ENCODE measurements at places on chromosomes 13 and 19.

DNA sequence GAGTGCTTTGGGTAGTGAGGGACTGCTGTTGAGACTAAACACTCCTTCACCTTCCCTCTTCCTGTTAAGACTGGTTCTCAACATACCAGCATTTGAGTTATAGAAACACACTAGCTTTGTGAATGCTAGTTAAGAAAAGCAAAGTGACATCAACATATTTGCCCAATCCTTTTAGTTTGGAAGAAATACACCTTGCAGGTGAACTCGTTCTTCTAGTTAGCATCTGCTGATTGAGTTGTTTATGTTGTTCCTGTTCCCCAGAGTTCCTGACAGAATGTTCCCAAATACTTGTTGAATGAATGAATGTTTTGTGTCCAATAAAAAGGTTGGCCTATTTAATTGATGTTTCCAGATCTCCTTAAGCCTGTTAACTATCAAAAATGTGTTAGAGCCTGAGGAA lies 7.1 kb downstream of the LMO7 start:
- no peak for DNase-seq

DNA sequence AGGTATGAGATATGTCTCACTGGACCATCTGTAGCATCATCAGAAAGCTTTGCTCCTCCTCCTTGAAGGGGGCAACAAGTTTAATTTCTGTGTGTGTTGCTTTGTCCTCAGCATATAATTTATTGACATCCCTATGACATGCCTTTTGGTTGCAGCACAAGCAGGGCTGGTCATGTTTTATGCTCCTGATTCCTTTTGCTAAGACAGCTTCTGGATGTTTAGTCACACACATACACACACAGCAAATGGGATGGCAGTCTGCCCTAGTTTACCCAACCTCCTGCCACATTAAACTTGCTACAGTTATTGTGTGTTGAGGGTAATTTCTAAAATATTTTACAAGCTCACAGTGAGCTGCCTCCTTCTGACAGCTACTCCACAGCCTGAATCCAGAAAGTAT lies 217.9 kb upstream of the RXFP2 start:
- DNase-seq = no peak

GRCh38 chr13:105202354-105202753 lies 1333.1 kb downstream of the EFNB2 start:
- no peak for DNase-seq

- DNase-seq = no peak
These were observed 148.4 kb downstream of the KLF12 start for GRCh38 chr13:73985783-73986182.

DNA sequence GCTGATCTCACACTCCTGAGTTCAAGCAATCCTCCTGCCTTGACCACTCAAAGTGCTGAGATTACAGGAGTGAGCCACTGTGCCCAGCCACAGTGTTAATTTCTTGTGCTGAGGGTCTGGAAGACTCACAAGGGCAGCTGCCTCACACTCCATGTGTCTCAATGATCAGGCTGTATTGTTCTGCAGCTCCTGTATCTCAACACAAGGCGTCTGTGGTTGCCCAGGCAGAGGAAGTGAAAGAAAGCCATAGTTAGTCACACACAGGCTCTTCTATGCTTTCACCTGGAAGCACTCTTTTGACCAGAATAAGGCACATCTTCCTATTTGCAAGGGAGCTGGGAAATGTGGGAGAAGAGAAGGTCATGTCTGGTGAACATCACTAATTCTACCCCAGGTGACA lies 107.3 kb upstream of the ZNF507 start:
- no peak for DNase-seq

GRCh38 chr19:35162471-35163326 lies 8.2 kb downstream of the FXYD5 start:
- DNase-seq = no peak

- no peak for DNase-seq
These were observed 73.8 kb downstream of the MAP4K1 start for GRCh38 chr19:38543807-38544568.

DNA sequence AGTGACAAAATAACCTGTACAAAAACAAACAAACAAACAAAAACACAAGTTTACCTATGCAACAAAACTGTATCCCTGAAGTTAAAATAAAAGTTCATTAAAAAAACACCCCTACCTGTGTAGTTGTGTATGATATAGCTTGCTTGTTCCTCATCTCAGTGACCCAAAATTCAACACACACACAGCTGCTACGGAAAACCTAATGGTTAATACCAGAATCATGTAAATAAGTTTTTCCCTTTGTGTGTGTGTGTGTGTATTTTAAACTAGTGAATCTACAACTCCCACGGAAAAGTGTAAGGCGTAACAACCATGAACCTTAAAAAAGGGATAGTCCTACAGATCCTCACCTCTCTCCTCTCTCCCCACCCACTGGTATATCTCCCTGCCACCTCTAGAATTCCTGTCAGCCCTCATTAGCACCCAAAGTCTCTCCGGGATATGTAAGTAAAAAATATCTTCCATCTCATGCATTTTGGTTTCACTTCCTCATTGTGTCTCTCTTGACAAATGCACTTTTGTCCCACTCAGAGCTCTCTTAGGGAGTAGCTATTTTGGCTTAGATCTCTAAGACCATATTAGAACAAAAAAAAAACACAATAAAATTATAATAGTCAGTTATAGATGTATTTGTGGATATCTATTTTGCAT lies 2236.5 kb downstream of the PCDH9 start:
- DNase-seq = no peak

DNA sequence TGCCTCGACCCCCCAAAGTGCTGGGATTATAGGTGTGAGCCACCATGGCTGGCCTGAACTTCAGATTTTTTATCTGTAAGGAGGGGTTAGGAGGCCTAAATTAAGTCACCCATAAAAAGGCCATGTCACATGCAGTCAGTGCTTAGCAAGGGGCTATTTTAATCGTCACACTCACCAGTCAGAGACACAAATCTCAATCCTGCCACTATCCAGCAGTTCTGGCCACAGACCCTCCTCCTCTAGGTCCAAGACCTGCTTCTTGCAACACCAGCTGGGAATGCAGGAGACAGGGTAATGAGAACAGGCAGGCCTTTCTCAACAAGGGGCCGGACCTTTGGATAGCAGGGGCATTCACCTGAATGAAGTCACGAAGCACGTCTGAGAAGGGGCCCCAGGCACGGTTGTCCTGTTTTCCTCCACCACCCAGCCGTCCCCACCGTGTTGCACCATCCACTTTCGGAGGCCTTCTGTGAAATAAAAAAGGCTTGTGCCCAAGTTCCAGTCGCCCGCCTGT lies 1.4 kb downstream of the FBXO27 start:
- DNase-seq = no peak

DNA sequence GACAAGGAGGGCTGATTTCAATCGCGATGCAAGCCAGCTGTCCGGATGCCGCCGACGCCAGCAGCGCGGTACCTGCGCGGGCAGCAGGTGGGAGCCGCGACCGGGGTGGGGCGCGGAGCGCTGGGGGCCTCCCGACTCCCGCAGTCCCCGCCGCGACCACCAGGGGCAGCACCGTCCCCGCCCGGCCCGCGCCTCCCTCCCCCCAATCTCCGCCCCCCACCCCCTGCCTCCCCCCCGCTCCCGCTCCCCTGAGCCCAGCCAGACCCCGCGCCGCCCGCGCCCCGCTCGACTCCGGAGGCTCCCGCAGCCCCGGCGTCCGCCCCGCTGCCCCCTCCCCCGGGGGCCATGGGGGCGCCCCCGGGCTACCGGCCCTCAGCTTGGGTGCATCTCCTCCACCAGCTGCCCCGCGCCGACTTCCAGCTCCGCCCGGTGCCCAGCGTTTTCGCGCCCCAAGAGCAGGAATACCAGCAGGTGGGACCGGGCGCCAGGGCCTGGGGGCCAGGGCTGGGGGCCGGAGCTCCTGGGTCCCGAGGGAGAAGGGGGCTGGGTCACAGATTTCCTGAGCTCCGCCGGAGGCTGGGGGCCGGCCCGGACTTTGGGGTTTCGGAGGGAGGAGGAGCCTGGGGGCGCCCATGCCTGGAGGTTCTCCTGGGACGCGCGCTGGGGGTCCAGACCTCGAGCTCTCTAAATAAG lies at the start of gene TTYH1:
Gene TTYH1 (plus strand): TSS at position 257 of the 693 bp plus-strand sequence. CDS start 89 bp downstream, at position 346.
- DNase-seq = no peak

GRCh38 chr19:17679526-17680229 lies 8.5 kb downstream of the UNC13A start:
- no peak for DNase-seq

DNA sequence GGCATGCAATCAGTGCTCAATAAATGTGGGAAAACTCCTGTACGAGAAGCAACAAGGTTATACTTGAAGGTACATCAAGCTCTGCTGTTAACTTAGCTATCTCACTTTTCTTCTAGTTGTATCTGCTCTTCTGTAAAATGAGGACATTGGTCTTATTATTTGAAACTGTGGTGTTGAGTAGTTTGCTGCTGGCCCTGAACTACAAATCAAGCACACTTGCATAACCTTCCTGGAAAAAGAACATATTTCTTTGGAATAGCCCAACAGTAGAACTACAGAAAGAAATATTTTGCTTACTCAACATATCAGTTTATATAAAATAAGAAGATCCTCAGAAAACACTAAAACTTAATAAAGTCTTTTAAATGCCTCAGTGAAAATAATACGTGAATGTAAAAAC lies 203.0 kb downstream of the KCTD12 start:
- DNase-seq = no peak

DNA sequence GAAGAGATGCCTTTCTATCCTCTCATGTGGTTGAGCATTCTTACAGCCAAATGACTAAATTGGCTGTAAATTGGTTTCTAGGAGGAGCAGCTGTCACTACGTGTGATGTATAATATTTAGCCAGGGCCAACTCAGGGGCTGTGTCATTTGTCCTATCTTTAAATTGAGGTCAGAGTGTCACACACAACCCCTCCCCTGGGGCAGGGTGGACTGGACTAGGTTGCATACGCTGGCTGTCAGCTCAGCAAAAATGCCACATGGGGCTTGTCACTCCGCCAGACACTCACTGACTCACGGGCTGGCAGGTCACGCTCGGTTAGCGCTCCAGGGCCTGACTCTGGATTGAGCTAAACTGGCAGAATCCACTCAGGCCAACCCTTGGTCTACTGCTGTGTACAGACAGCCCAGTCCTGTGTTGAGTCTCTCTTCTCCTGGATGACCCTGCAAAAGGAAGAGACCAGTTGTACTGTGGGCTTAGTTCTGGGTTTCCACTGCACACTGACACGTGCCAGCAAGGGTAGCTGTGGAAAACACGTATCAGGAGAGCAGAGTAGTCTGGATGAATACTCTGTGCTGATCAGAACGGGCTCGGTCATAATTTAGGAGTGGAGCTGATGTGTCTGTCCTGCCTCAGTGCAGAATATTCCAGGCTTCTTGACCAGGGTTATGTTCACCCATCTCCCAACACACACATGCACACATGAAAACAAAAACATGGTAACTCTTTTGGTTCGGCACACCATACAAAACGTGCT lies 29.1 kb downstream of the SHISA2 start:
- no peak for DNase-seq

- peak; percentile 22 for DNase-seq
These were observed 3.5 kb downstream of the C19orf67 start for GRCh38 chr19:14081797-14082674.

DNA sequence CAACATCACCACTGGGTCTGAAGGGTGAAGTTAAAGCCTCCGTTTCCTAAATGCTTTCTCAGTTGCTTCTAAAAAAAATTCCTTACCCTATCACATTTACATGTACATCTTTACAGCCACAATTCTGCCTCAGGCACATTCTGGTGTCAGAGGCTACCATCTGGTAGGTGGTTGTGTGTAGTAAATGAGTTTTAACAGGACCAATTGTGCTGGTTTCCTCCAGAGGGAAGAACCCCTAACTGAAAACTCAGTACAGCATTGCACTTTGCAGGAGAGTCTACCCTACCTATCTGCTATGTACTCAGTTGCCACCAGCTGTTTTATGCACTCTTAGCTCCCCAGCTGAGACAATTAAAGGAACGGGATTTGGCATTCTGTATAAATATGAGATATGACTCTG lies 1576.5 kb downstream of the PCDH9 start:
- no peak for DNase-seq

- no peak for DNase-seq
These were observed 142.6 kb downstream of the PCDH9 start for GRCh38 chr13:67087527-67087926.

DNA sequence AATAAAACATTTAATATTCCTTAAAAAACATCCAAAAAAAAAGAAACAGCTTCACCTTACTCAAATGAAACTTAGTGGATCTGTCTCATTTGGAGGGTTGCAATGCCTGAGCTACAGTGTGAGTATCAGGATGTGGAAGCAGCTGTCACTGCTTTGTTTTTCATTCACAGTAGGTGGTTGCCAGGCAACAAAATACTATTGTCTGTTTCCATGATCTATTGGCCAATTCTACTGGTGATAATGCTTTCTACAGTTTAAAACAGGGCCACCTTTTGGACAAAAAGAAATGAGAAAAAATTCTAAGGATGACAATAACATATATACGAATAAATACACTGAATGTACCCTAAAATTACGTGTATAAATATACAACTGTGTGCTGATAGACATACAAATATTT lies 3.0 kb downstream of the ENOX1 start:
- no peak for DNase-seq

DNA sequence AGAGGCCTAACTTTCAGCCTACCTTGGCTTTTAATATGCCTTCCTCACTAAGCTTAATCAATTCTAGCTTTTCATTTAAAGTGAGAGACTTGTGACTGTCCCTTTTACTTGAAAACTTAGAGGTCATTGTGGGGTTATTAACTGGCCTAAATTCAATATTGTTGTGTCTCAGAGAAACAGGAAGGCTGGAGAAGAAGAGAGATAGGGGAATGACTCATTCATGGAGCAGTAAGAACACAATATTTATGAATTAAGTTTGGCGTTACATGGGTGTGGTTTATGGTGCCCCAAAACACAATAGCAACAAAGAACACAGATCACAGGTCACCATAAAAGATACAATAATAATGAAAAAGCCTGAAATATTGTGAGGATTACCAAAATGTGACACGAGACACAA lies 612.1 kb downstream of the TBC1D4 start:
- DNase-seq = no peak

- no peak for DNase-seq
These were observed 673 bp downstream of the IFNL4 start for GRCh38 chr19:39247701-39248664.

GRCh38 chr19:54190503-54191010 lies 551 bp upstream of the TSEN34 start:
- peak; percentile 100 for DNase-seq

GRCh38 chr19:19540064-19540714 lies 2.1 kb downstream of the CILP2 start:
- no peak for DNase-seq

DNA sequence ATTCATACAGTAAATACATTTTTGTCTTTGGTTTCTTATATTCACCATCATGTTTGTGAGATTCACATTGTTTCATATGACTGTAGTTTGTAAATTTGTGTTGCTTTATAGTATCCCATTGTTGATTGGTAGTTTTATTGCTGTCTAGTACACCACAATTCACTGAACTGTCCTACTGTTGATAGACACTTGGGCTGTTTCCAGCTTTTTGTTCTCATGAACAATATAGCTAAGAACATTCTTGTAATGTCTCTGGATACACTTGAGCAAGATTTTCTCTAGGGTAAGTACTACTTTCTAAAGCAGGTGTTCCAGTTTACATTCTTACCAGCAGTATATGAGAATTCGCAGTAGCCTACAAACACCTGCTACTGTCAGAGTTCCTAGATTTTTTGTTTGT lies 37.8 kb downstream of the SKA3 start:
- DNase-seq = no peak

- DNase-seq = no peak
These were observed 31.4 kb downstream of the NALCN start for GRCh38 chr13:101384929-101385328.

- no peak for DNase-seq
These were observed 46.9 kb downstream of the CACNA1A start for GRCh38 chr19:13459351-13459750.
